ENCODE measurements at places on chromosomes 2 and 18.

DNA sequence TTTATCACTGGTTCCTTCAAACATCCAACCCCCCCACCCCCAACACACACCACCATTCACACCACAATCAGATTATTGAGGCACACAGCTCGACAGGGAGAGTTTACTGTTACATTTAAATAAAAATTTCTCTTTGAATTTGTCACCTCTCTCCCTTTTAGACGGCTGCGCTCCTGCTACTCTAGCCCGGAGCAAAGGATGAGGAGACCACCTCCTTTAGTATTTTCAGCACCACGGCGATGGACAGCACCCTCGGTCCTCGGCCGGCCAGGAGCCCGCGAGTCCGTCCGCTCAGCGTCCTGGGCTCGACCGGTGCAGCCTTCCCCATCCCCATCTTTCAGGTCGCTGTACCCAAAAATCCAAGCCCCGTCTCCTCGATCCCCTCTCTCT is 892 bp downstream of the CELF4 start:
- peak; percentile 38 for DNase-seq

- no peak for DNase-seq
Observed at GRCh38 chr2:34848132-34848531, 1249.0 kb upstream of the FAM98A start.

GRCh38 chr2:178730049-178730448 is 77.2 kb downstream of the TTN start:
- DNase-seq = no peak

- DNase-seq = no peak
Observed at GRCh38 chr2:72166279-72166678, 18.6 kb upstream of the CYP26B1 start.

Data from astrocyte of the spinal cord (primary cell).